CD4-positive, CD25-positive, alpha-beta regulatory T cell (primary cell): ENCODE measurements at places on chromosomes 13 and 19.

DNA sequence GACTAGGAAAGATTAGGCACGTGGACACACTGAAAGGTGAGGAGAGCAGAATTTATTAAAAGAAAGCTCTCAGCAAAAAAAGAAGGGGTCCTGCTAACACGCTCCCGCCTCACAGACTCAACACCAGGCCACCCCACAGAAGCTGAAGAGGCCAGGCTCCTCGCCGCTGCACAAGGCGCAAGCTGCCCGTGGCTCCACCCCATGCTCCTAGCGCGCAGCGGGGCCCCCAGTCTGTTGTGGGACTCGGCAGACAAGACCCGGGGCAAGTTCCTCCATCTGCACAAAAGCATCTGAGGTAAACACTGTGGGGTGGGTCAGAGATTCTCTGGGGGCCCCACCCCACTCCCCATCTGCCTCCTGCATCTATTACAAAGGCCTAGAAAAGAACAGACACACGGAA lies 1462.4 kb downstream of the EFNB2 start:
- no peak for DNase-seq

- no peak for DNase-seq
These were observed 40.2 kb downstream of the CARS2 start for GRCh38 chr13:110665491-110666254.

DNA sequence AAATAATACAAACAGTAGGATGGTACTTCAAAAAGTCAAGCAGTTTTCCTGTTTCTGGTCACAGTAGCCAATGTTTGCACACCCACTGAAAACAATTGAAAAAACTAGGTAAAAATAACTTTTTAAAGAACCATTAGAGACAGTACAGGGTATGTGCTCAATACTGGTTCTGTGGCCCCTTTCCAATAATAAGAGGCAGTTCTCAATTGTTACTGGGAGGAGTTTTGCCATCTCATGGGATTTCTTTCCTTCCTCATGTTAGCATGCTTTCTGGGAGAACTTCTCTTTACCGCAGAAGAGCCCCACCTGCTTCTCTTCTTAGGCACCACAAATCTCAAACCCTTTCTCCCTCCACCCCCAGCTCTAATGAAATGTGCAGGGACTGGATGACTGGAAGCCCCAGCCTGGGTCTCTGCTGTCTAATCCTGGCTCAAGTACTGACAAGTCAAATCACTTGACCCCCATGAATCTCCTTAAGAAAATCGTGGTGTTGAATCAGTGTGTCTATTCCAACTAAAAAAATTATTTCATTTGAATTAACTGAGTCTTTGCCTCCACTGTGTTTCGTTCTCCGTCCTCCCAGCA lies 14.6 kb downstream of the METTL21C start:
- DNase-seq = no peak

GRCh38 chr19:12606796-12607195 lies 3.8 kb downstream of the ZNF490 start:
- DNase-seq = no peak

DNA sequence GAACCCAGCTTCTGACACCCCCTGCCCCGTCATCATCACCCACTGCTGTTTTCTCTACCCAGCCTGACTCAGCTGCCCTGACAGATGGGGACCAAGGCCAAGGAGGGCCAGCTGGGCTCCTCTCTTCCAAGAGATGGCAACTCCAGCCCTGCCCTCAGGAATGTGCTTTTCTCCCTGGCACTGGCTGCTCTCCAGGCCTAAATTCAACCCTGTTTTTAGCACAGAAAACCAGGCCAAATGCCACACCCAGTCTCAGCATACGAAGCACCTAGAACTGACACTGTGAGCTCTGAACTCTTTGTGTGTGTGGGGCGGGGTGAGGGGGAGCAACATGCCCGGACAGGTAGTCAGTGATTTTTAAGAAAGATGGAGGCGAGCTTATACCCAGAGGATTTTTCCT lies 23.4 kb upstream of the IGFL1 start:
- no peak for DNase-seq

DNA sequence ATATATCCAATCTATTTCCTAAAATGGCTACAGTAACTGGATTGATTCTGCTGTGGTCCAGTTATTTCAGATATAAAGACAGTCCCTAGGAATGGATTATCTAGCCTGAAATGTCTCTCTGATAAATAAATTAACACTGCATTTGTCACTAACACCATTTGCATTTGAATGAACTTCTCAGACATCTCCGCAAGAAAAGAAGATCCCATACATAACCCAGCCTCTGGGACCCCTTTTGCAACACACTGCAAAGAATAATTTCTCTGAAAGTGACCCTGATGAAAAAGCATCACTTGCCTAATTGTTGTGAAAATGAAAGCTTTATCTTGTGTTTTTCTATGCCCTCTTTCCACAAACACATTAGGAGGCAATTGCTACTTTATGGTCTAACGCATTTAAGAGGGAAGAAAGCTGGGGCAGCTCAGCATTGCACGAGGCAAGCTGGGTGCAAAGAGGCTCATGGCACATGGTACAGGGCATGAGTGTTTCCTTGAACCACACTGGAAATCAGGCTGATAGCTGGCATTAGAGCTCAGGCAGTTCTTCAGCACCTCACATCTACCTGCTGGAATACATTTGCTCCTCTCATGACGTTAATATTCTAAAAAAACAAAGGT lies 379.9 kb downstream of the IRS2 start:
- DNase-seq = no peak

DNA sequence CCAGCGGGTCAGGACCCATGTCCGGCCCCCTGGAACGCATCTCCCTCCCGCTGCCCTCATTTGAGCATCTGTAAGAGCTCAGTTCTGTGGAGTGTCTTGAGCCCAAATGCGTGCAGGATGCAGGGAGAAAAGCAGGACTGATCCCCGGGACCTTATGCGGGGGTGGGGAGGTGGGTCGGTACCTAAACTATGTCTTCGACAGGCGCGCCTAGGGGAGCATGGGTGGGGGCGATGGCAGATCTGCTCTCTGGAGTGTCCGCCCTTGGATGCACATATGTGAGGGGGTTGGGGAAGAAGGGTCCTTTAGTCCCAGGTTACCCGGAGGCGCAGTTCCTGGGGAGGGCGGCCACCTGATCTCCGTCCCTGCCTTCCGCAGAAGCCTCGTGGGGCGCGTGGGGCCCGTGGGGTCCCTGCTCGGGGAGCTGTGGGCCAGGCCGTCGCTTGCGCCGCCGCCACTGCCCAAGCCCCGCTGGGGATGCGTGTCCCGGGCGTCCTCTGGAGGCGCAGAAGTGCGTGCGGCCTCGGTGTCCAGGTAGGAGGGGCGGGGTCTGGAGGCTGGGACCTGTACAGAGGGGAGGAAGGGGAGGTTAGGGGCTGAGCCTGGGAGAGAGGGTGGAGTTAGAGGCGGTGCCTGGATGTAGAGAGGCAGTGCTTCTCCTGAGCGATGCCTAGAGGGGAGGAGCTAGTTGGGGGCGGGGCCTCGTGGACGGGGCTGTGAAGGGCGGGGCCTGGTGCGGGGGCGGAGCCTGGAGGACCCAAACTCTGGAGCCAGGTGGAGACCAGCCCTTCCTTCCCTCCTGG lies 2.9 kb downstream of the CILP2 start:
- DNase-seq = peak; percentile 80

DNA sequence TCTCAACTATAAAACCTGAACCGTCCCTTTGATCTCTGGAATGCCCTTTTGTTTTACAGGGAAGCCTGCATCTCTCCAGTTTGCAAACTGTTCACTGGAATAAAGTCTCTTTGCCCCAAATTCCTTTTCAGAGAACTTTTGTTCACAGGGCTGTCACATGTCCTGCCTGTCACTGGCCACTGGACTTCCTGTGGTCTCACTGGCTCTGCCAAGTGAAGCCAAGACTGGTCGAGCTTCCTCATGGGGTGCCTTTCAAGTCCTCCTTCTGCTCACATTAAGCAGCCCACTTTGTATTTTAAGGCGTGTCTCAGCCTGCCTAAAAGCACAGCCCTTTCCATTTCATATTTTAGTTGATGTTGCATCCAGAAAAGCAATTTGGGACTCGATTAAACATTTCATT lies 215.7 kb downstream of the KATNAL1 start:
- DNase-seq = no peak

DNA sequence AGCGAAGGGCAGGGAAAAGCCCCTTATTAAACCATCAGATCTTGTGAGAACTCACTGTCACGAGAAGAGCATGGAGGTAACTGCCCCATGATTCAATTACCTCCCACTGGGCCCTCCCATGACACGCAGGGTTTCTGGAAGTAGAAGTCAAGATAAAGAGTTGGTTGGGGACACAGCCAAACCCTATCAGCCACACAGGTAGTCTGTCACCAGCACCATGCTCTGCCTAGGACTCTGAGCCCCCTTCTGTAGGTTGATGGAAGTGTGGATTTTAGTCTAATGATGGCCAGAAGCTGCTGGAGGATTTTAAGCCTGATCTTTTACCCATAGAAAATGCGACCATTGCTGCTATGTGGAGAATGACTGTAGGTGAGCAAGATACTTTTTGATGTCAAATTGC lies 60.8 kb downstream of the ARHGEF7 start:
- DNase-seq = no peak

DNA sequence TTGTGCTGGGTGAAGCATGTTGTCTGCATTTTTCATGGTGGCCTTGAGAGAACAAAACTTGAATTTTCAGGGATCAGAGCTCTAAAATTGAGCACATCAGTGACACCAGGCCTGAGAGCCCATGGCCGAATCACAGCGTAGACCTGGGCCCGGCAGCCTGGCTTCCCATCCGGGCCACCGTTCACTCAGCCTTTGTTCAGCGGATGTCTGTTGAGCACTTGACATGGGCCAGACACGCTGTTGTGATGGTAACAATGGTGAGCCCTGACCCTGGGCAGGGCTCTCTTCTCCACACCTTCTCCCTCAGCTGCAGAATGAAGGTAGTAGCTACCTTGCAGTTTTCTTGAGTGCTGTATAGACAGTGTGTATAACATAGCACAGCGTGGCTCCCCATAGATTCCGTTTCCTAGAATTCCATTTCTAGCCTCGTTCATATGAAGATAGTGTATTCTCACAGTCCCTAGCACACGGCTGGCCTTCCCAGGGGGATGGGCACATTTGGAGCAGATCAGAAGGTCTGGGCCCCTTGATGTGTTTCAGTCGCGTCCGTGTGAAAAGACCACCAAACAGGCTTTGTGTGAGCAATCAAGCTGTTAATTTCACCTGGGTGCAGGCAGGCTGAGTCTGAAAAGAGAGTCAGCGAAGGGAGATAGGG lies 75.3 kb downstream of the RAB20 start:
- no peak for DNase-seq

- DNase-seq = no peak
These were observed 37.2 kb downstream of the STK24 start for GRCh38 chr13:98539666-98540065.

DNA sequence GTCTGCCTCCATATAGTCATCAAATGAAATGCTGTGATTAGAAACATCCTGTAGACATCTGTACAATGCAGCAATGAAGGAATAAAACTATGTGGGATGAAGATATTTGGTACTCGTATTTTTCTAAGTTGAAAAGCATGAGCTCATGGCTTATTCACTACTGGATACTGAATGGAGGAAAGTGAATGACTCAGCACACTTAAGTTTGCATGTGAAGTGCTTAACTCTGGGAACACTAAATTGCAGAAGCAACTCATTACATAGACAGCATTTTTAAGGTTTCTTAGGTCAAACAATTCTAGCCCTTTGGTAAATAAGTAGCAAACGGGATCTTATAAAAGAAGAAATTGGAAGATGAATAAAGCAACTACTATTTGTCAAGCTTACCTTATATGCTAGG lies 429.0 kb upstream of the MIR17HG start:
- no peak for DNase-seq
